Skin of body (tissue), 3 donors: ENCODE measurements at places on chromosomes 11 and 22.

DNA sequence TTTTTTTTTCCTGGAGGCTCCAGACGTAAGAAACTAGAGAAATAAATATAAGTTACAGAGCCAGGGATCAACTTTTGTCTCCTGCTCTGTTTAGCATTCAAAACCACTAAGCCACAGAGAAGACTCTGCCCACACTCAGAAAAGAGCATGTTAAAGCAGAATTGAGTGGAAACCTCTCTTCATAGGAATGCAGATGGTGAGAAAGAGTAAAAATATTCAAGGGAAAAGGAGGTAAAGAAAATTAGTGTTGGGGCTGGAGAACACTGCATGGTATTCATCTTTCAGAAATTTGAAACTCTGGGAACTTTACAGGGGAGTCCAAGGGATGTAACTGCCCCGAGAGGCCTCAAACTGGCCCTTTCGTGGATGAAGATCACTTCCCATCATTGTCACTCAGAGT, 65.1 kb downstream of the CLMP start:
- DNase-seq, result no peak

- DNase-seq, result no peak
Observed at GRCh38 chr11:64220271-64220670, 5.7 kb downstream of the TRPT1 start.

GRCh38 chr11:58787903-58788302, 56.2 kb upstream of the GLYAT start:
- no peak for DNase-seq

DNA sequence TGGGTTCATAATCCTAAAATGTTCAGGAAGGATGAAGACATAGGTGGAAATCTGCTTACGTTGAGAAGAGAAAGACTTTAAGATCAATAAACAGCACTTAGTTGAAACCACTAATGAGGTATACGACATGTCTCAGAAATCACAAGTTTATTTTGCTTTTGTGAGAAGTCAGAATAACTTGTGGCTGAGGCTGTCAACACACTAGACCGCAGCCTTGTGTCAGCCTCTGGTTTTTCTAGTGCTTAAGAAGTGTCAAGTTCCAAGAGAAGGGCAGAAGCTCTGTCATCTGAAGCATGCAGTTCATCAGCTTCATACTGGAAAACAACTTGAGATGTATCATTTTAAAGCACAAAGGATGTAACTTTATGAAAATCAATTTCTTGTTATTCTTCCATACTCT, 420.9 kb downstream of the METTL15 start:
- DNase-seq, result no peak

GRCh38 chr11:2997406-2997805, 5.3 kb upstream of the NAP1L4 start:
- no peak for DNase-seq

DNA sequence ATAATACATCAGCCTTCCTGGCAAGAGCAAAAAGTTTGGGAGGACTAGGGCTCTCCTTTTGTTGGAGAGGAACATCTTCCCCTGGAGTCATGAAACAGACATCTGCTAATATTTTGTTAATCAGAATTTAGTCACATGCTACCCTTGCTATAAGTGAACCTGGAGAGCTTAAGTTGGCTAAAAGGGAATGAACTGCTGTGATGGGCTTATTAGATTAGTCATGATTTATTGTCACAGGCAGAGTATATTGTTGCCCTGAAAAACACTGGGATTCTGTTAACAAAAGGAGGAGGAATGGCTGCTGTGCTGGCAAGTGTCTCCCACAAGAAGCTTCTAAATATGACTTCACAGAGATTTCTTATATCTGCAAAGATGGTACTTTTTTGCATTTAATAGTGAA, 16.0 kb downstream of the TCP11L1 start:
- no peak for DNase-seq

- no peak for DNase-seq
Observed at GRCh38 chr11:612201-612960, 3.4 kb downstream of the IRF7 start.

- no peak for DNase-seq
Observed at GRCh38 chr11:118339281-118339961, 3.1 kb downstream of the CD3D start.

- DNase-seq, result no peak
Observed at GRCh38 chr22:40960145-40960544, 9.0 kb downstream of the RBX1 start.

GRCh38 chr11:34909955-34910354, 6.2 kb downstream of the APIP start:
- no peak for DNase-seq

- DNase-seq, result no peak
Observed at GRCh38 chr11:56331861-56332491, 13.9 kb upstream of the OR8K1 start.

- DNase-seq, result no peak
Observed at GRCh38 chr11:104151404-104152204, 12.3 kb downstream of the PDGFD start.

- DNase-seq, result no peak
Observed at GRCh38 chr22:27799827-27800249, 1.7 kb downstream of the MN1 start.

DNA sequence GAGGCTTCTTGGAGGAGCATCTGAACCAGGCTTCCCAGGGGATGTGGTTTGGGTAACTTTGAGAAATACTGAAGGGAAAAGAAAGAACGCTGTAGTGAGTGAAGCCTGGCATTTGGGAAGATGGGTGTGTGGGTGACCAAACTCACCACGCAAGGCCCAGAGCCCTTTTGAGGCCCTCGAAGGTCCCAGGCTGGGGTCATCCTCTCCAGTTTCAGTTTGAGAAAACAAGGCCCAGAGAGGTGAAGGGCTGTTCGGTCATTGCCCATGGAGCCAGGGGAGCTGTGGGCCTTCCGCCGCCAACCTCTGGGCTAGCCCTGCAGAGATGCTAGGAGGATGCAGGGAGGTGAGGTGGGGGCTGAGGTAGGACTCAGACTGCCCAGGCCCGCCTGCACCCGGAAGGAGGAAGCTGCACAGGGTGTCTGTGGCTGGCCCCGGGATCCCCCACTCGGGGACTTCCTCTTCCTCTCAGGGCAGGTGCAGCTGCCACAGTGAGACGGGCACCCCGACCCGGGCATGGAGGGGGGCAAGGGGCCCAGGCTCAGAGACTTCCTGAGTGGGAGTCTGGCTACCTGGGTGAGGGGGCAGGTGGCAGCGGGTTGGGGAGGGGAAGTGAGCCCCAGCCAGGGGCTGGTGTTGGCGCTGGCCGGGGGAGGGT, at the start of gene CCDC88B:
Gene CCDC88B (plus strand): TSS at position 451 of the 655 bp plus-strand sequence. CDS start 63 bp downstream, at position 514.
- no peak for DNase-seq

- DNase-seq, result peak; percentile 82
Observed at GRCh38 chr11:95337972-95338429, 107.0 kb upstream of the SESN3 start.

GRCh38 chr22:29840498-29840897, 2.4 kb upstream of the ASCC2 start:
- DNase-seq, result no peak

GRCh38 chr11:18526130-18526520, 617 bp downstream of the TSG101 start:
- peak; percentile 30 for DNase-seq

GRCh38 chr22:21866833-21867527, 465 bp downstream of the MAPK1 start:
- DNase-seq, result no peak

GRCh38 chr11:33877038-33877437, 14.8 kb downstream of the LMO2 start:
- DNase-seq, result no peak

DNA sequence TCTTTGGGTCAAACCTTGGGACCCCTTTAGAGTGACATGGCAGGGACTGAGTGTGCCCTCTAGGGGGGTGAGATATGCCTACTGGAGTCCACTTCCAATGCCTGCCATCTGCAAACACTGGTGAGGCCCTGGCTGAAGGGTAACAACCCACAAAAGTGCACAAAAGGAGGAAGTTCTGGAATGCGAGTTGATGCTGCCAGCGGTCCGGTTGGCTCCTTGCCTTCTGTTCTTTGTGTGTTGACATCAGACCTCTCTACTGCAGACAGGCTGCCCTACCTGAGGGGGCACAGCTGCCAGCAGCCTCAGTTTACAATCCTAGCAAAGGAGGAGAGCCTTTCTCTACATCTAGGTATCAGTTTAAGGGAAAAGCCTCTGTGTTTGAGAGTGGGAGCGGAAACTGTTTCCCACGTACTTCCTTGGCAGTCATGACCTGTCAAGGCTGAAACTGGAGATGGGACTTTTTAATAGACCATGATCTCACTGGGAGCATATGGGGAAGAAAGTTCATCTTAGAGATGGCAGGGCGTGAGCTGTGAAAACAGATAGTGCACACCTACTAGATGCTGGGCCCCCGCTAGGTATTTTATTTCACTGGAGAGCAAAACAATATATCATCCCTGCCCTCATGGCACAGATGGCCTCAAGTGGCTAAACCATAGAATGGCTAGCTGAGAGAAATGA, 27.2 kb downstream of the BMAL1 start:
- no peak for DNase-seq

DNA sequence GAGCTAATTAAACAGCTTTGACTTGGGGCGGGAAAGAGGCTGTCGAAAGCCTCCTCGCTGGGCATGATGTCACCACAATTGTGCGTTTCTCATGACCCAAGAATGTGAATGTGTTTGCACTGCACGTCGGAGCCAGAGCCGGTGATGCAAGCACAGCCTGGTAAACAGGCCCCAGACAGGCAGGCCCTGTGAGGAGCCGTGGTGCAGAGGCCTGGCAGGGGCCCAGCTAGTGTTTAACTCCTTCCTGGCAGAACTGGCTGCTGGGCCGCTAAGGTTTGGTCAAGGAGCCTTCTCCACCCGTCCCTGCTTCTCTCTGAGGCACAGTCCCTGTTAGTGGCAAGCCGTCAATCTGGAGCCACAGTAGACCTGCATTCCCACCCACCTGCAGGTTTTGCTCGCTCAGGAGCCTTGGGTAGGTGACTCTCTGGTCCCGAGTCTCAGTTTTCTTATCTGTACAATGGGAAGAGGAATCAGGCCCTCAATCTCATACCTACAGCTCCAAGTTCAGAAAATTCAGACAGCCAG, 25.4 kb upstream of the SMTN start:
- peak; percentile 95 for DNase-seq

GRCh38 chr11:13928566-13929251, 33.8 kb upstream of the SPON1 start:
- DNase-seq, result no peak

DNA sequence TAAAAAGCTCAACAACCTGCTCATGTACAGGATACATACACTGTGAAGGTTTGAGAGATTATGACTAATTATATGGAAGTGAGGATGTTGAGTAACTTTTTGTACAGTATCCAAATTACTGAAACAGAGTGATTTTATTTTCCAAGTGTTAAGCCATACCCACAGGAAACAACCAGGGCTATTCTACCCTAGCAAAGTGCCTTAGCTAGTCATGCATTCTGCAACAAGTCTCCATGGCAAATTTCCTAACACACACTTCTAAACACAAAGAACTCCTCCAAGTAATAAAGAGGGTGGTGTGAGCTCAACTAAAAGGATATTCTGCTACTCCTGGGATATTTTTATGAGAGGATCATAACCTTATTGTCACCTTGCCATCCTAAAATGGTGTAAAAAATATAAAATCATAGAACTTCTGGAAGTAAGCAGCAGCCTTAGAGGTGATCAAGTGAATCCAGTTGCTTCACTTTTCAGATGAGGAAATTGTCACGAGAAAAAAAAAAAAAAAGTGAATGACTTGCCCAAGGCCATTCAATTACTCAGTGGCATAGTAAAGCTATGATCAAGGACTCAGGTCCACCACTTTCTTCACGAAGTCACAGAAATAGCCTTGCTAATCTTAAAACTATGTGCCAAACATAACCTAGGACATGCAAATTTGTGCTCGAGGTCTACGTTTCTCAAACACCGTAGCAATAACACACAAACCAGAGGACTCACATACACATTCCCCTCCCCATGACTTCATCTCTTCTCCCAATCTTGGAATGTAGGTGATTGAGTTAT, 4.2 kb downstream of the LGR4 start:
- DNase-seq, result peak; percentile 37

GRCh38 chr22:46195487-46196165, 45.3 kb downstream of the PPARA start:
- DNase-seq, result no peak

- DNase-seq, result no peak
Observed at GRCh38 chr22:46484861-46485595, 52.4 kb downstream of the CELSR1 start.

DNA sequence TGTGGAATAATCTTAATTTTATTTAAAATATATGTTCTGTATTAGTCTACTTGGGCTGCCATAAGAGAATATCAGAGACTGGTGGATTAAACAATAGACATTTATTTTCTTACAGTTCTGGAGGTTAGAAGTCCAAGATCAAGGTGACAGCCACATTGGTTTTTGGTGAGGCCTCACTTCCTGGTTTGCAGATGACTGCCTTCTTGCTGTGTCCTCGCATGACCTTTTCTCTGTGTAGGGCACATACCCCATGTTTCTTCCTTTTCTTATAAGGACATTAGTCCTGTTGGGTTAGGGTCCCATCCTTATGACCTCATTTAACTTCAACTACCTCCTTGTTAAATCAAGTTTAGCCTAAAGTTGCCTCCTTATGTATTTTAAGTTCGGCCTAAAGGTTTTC, 202.7 kb upstream of the MPPED2 start:
- DNase-seq, result no peak

DNA sequence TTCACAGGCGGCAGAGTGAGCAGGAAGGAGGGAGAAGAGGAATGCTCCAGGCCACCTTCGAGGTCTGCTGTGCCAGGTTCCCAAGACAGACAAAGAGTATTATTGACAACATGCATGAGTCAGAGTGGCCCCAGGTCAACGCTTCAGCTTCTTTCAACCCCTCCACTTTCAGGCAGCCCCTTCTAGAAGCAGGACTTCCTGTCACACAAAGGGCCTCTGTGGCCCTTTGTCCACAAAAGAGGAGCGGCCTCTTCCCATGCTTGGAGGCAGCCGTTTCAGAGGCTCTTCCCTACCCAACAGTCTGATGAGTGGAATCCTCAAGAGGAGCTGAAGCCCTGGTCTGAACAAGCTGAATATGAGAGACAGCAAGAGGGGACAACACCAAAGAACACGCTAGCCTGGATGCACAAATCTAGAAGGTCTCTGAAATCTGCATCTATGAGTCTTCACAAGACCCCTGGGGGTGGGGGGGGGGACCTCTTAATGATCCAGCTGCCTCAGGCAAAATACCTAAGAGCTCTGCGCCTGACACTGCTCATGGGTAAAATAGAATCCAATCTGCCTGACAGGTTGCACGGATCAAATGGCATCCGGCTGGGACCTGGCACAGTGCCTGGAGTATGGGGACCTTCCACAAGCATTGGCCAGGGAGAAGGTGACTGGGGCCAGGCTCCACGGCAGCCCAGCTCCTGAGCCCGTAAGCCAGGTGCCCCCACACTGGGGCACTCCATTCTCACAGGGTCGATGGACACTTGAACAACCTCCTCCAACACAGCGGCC, 67.5 kb downstream of the PACSIN2 start:
- DNase-seq, result no peak

GRCh38 chr11:17313349-17314231, 37.1 kb downstream of the NUCB2 start:
- no peak for DNase-seq
